ENCODE measurements at places on chromosomes 16 and 17. TPM values are rescaled to one million over a fixed set of nuclear protein-coding genes. Genes with fewer than 3 reads are reported as not detected.

DNA sequence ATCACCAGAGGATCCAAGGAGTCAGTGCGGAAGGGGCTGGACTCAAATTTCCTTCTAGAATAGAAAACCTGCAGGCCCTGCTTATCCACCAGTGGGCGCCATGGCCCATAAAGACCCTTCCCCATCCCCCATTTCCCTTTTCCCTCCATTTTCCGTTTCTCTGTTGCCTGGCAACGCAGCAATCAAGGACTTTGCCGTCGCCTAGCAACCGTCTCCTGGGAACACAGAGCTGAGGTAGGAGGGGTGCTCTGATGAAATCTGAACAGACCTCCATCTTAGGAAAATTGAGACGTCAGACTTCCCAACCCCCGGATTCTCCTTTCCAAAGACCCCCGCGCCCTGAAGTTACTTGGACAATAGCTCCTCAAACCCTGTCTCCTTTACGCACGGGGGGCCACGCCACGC is 5.7 kb downstream of the DLG4 start:
- H3K27me3 ChIP-seq = no peaks in the 10 kb centered on the region
- DNase-seq = peak; percentile 100
- H3K27ac ChIP-seq = no peak overlapping the region
- peak overlapping the region; percentile 59 for H3K4me3 ChIP-seq

GRCh38 chr16:68086336-68086841 is 1.2 kb downstream of the NFATC3 start:
- peak overlapping the region; percentile 87 for H3K27ac ChIP-seq
- H3K36me3 ChIP-seq = no peaks in the 10 kb centered on the region

GRCh38 chr17:57514614-57515013 is 230.5 kb downstream of the CCDC182 start:
- no peak for DNase-seq
- peaks cover 57% of the 10 kb centered on the region for H3K4me1 ChIP-seq
- no peak overlapping the region for H3K4me3 ChIP-seq
- H3K36me3 ChIP-seq = no peaks in the 10 kb centered on the region

DNA sequence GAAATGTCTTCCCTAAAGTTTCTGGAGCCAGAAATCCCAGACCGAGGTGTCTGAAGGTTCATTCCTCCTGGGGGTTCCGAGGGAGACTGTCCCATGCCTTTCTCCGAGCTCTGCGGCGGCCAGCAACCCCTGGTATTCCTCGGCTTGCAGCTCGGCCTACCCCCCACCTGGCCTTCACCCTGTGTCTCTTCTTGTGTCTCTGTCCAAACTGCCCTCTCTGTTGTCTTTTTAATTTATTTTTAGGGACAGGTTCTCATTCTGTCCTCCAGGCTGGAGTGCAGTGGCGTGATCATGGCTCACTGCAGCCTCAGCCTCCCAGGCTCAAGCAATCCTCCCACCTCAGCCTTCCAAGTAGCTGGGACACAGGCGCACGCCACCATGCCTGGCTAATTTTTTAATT is 211.7 kb downstream of the SEC14L1 start:
- H3K4me3 ChIP-seq = no peak overlapping the region
- H3K27ac ChIP-seq = no peak overlapping the region
- no peak for DNase-seq
- H3K36me3 ChIP-seq = no peaks in the 10 kb centered on the region
- H3K4me1 ChIP-seq = no peaks in the 10 kb centered on the region

DNA sequence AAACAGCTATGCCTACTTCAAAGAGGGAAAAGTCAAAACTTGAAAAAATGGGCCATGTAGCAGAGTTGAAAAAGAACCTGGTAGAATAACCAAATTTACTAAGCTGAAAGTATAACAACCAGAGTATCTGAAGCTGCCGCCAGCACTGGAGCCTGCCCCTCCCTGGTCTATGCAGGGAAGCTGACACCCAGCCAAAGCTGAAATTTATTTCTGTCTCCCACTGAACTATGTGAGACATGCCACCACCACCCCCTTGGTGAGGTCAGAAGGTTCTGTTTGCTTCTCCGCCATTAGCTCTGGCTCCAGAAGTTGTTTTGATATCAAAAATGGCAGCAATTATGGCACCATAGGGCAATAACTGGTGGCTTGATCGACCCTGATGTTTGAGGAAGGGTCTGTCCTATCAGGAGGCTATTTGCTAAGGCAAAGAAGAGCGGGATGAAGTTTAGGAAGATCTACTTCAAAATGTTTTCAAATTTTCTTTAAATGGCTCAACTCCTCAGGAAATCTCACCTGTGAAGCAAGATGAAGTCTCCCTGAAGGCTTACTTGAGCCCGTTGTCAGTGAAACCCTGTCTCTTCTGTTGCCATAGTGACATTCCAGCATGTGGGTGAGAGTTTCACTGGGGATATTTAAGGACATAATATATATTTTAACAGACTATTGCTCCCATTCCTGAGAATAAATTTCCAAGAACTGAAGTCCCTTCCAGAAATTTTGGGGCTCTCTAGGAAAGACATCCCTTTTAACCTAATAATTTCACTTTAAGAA is 122.0 kb downstream of the COPRS start:
- H3K27me3 ChIP-seq = no peaks in the 10 kb centered on the region
- DNase-seq = no peak
- H3K36me3 ChIP-seq = no peaks in the 10 kb centered on the region
- no peak overlapping the region for H3K27ac ChIP-seq
- peaks cover 3% of the 10 kb centered on the region for H3K4me1 ChIP-seq

DNA sequence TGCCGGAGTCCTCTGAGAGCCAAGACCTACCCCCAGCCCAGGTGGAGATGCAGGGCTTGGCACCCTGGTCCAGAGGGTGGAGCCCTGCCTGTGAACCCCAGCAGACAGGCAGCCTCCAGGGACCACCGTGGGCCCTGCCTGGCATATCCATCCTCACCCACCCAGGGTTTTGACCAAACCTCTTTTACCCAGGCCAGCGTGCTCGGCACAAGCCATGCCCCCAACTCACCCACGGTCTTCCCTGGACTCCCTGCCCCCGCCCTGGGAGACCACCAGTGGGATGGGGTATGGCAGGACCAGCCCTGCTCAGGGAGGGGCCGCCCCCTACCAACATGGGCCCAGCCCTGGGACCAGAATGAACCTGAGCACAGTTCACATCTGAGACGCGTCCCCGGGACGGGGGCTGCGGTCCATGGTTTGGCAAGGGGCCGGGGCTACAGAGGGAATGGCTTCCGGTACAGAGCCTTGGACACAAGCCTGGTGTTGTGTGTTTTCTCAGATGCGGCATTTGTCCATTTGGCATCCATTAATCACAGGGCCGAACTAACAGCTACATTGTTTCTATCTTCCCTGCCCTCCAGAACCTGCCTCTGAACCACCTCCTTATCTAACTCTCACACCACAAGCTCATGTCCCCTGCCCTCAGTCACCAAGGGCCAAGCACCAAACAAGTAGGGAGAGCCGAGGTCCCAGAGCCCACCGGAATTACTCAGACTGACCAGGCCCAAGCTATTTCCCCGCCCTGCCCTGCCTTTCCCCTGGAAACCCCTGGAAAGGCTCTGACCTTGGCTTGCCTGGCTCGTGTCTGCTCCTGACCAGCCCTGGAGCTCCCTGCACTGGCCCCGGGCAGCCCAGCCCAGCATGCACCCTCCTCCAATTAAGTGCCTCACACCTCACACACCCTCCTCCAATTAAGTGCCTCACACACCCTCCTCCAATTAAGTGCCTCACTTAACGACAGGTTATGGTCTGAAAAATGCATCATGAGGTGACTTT is 14.1 kb downstream of the HS3ST6 start:
- no peak overlapping the region for H3K27ac ChIP-seq
- DNase-seq = no peak
- H3K4me1 ChIP-seq = peaks cover 18% of the 10 kb centered on the region
- H3K27me3 ChIP-seq = no peaks in the 10 kb centered on the region
- no peaks in the 10 kb centered on the region for H3K36me3 ChIP-seq
- no peak overlapping the region for H3K4me3 ChIP-seq

Gene MYCBPAP
- 3.8 TPM for total RNA-seq

Gene RNF112
- total RNA-seq = 0.86 TPM

Data from neural progenitor cell (in vitro differentiated cells).